ENCODE measurements at places on chromosomes 2 and 18.

DNA sequence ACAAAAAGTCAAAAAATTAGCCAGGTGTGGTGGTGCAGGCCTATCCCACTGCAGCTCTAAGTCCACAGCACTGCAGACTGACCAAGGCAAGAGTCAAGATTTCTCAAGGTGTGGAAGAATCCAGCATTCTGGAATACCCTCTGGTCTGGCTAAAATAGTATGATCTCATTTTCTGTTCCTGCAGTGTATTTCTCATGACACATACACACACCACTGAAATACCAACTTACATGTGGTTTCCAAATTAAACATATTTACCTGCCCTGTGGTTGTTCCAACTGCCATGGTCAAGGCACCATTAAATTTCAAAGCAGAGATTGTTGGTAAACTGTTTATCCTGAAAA, 30.9 kb downstream of the NOL10 start:
- no peak for DNase-seq

GRCh38 chr2:209719034-209719433, 52.6 kb upstream of the UNC80 start:
- no peak for DNase-seq

GRCh38 chr2:215870986-215871385, 142.4 kb downstream of the MREG start:
- DNase-seq = no peak

DNA sequence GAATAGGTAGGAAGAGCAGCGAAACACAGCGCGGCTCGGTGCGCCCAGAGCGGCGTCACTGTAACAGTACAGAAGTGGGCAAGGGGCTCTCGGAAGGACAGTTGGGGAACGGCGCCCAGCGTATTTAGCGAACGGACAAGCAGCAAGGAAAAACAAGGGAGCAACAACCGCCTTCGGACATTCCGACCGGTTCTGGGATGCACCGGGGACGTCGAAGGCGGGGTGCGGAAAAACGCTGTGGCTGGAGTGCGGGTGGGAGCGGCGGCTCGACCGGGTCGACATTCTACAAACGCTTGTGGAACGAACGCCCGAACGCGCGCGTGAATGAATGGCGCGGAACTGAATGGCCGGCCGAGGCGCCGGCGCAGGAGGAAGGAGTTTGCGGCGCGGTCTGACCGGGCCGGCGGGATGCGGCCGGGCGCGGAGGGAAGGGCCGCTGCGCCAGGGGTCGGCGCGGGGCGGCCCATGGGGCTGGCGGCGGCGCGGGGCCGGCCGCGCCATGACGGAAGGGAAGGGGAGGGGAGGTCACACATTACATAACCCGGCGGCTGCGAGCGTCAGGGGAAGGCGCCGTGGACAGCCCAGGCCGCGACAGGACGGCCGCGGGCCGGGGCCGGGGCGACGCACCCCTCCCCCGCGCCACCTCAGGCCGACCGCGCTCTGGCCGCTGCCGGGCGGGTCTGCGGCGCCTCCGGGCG, 605 bp downstream of the REV1 start:
- DNase-seq = peak; percentile 67

- no peak for DNase-seq
These were observed 7.1 kb downstream of the THAP4 start for GRCh38 chr2:241629762-241630435.

- DNase-seq = no peak
These were observed 79.7 kb downstream of the STRN start for GRCh38 chr2:36886664-36887063.
